T-cell (primary cell): ENCODE measurements at places on chromosomes 5 and 9.
A peak's percentile ranks its signal among the peaks of the same experiment; 100 is the strongest.

DNA sequence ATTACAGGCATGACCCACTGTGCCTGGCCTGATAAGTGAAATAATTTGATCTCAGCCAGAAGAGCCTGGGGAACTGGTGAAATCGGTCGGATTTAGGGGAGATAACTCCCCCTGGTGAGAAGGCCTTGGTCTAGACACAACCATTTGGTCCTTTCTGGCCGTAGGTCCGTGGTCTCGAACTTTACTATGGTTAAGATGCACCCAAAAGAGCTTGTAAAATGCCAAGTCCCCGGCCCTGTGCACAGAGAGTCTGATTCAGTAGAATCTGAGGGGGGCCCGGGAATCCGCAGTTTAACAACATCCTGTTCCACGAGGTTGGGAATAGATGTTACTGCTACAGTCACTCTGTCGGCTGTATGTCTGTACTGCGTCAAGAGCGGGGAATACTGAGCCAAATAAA is 140.7 kb downstream of the C9orf50 start:
- DNase-seq = no peak

DNA sequence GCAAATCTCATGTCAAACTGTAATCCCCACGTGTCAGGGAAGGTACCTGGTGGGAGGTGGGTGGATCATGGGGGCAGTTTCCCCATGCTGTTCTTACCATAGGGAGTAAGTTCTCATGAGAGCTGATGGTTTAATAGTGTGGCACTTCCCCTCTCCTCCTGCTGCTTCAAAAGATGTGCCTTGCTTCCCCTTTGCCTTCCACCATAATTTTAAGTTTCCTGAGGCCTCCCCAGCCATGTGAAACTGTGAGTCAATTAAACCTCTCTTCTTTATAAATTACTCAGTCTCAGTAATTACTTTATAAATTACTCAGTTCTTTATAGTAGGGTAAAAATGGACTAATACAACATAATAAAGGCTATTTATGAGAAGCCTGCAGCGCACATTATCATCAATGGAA is 7.1 kb upstream of the CNTRL start:
- no peak for DNase-seq

- DNase-seq = no peak
Observed at GRCh38 chr5:121175986-121176385, 675.7 kb upstream of the FTMT start.

DNA sequence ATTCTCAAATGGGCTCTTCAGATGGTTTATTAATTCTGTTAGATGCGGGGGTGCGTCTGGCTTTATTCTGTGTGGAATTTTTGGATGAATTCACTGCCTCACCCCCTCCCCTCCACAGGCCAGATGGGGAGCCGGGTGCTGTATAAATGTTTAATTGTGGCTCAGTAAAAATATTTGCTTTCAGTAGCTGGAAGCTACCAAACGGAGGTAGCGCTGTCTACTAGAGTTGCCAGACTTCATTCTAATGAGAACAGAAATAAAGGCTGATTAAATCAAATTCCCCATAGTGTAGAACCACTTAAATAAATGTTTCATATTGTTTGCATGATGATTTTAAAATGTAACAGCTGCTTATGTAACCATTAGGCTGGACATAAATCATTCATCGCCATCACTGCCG is 34.5 kb upstream of the KCNMB1 start:
- no peak for DNase-seq

GRCh38 chr5:144983101-144983500 is 812.4 kb downstream of the KCTD16 start:
- DNase-seq = no peak

GRCh38 chr9:89786655-89787054 is 181.8 kb downstream of the GADD45G start:
- DNase-seq = peak; percentile 8

GRCh38 chr5:78429332-78429980 is 69.0 kb downstream of the SCAMP1 start:
- DNase-seq = no peak

GRCh38 chr5:180792965-180793287 is 9.7 kb downstream of the MGAT1 start:
- no peak for DNase-seq

DNA sequence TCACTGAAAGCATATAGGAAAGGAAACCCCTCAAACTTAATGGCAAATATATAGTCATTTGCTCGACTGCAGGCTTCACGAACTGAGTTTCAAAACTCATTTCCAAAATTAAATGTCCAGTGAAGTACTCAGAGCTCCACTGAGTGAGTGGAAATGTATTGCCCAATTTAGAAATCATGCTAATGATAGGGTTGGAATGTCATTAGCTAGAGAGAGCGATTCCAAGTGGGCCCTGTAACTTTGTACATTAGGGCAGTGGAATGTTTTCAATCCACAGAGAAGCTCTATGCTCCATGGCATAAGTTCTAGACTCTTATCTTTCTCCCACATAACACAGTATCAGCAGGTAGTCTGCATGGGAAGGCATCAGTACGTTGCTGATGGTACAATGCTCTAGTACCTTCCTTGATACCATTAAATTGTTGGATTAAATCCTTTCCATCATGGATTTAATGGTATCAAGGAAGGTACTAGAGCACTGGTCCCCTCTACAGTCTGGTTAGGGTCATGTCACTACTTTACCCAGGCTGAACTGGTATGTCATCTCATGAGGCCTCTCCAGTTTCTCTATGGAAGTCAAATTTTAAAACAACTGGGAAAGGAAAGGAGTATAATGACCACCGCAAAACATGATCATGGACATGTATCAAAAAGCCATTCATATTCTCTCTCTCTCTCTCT is 183.2 kb upstream of the RASEF start:
- DNase-seq = no peak

DNA sequence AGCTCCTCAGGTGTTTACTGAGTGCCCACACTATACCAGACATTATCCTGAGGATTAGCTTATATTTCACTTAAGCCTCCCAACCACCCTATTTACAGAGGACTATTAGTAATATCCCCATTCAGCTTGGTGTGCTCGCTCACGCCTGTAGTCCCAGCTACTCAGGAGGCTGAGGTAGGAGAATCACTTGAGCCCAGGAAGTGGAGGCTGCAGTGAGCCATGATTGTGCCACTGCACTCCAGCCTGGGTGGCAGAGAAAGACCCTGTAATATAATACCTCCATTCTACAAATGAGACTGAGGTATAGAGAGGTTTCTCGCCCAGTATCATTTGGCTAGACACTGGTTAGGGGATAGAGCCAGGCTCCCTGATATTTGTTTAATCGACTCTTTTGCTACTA is 18.0 kb upstream of the MATR3 start:
- no peak for DNase-seq

DNA sequence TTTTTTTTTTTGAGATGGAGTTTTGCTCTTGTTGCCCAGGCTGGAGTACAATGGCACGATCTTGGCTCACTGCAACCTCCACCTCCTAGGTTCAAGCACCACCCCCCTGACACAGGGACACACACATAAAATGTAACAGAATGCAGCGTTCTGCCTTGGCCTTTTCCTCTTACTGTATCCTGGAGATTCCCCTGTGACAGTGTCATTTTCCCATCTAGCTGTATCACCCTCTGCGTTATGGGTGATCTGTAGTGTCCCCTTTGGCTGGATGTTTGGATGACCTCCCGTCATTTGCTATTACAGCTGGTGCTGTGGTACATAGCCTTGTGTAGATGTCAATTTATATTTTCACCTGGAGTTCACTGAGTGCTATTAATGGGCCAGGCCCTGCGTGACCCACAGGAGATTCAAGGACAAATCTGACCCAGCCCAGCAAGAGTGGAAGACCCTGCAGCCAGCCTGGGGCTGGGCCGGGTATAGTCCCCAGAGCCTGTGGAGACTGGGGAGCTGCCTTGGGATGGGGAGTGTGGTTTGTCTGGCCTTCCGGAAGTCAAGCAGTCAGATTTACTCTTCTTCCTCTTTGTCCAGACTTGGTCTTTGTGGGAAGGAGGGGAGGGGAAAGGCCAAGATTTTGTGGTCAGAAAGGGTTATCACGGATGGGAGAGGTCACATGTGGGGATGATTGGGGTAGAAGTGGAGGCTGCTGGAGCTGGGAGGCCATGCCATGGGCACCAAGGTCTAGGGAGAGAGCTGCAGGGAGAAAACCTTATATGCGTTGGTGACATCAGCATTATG is 43.6 kb downstream of the ERGIC1 start:
- DNase-seq = no peak

DNA sequence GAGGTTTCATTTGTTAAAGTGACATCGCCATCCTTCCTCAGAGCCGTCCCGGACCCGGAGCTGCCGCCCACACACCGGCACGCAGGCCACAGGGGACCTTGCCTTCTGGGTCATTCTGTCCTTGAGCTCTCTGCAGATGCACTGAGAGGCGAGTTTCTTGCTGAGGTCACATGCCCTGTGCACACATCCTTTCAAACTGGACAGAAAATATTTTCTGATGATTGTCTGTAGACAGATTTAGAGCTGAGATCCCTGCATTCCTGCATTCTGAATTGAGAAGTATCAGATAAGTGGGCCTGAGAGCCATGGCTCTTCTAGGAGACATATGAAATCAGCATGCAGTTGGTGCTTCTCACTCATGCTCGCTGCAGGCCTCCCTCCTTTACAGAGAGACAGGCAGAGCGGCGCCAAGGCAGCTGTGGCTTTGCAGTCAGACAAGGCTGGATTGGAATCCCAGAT is 25.4 kb downstream of the BOD1 start:
- no peak for DNase-seq

DNA sequence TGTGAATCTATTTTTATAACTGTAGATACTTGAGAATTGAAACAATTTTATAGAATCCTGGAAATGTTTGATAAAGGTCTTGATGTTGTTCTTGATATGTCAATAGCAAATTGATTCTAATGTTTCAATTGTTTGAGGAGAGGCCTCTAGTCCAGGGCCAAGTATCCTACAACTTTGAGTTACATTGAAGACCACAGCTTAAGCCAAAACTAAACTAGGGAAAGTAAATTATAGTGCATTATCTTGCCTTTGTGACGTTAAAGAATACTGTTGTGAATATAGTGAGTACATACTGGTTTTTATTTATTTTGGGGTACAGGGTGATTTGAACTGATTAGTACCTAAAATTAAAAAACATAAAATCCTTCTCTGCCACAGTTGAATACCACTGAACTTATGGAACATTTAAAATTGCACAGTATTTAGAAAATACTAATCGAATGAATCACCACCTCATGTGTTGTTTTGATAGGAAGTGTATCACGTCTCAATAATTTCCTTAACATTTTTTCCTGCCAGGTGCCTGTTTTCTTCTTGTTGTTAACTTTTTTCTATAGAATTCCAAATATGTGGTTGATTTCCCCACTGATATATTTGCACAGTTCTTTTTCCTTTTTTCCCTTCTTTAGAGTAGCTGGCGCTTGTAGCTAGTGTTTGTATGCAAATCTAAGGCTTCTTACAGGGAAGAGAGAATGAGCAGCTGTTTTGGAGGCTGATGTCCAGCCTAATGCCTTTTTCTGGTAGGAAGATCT is 12.5 kb downstream of the ARHGEF28 start:
- DNase-seq = no peak

DNA sequence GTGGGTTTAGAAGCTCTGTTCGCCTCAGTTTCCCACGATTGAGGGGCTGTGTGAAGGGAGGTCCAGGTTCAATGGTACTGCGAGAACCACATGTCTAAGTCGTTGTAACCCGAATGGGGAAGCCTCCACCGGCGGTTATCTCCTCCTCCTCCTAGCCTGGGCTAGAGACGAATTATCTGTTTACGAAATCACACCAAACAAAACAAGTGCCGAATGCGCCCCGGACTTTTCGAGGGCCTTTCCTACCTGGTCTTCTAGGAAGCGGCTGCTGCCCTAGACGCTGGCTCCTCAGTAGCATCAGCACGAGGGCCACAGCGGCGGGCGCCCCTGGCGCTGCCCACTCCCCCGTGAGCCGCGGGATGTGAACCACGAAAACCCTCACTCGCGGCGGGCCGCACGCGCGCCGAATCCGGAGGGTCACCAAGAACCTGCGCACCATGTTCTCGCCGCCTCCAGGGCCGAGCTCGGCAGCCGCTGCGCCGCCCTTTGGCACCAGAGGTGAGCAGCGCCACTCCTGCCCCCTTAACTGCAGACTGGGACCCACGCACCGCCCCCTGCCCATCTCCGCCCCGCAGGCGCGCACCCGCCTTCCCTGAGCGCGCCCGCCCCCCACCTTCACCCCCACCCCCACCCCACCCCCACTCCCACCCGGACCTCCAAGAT is at the start of gene CDKN2A:
CDKN2A (minus strand) TSS at position 500 of the 663 bp plus-strand sequence.
- DNase-seq = peak; percentile 22

DNA sequence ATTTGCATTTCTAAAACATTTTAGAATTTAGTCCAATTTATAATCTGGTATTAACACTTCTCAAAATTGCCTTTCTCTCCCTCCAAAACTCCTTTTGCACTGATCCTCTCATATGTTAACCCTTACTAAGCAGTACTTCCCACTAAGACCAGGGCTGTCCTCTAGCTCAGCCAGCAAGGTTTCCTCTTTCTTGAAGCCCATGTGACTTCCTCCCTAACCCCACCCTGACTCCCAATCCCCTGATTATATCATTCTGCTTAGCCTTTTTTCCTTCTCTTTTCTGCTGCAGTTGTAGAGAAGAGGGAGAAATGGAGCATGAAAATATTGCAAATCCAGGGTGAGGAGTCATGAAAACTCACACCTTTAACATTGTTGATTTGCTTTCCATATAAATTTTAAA is 241.7 kb downstream of the MCTP1 start:
- DNase-seq = no peak

DNA sequence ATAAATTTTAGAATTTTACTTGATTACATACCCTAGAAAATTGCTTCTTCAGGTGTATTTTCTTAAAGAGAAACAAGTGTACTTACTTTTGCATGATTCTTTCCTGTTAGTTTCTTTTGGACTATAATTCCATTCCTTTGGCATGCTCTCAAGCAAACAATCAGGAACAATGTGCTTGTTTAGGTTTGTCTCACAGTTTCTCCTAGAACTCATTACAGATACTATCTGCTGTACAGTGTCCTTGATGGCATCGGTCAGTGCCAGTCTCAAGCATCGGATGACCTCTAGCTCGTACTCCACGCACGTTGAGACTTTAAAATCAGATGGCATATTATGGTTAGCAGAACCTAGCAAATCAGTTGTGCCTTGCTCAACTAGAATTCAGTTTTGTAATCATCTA is 214.9 kb downstream of the KIAA0825 start:
- DNase-seq = no peak

DNA sequence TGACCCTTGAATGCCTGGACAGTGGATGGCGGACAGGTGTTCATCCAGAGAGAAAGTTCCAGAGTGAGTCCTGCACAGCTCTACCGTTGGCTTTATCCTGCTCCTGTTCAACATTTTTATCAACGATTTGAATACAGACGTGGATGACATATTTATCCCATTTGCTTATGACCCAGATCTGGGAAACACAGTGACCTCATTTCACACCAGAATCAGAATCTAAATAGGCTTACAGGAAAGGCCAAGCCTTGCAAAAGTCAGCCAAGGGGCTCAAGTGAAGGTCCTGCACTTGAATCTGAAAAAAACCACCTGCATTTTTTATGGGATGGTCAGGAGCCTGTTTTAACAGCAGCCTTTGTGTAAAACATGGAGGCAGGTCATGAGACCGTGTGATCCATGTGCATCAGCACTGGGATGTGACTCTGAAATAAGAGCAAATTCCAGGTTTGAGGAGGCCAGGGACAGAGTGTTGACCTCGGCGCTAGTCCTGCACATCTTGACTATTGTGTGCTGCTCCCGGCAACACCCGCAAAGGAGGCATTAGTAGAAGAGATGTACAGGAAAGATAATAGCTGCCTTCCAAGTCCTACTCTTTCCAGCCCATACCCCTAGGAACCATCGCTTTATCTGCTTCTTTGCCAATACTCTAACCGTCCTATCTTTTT is 18.5 kb downstream of the PDZD2 start:
- no peak for DNase-seq

GRCh38 chr9:84835745-84836144 is 166.2 kb downstream of the NTRK2 start:
- DNase-seq = no peak

- DNase-seq = no peak
Observed at GRCh38 chr5:60833520-60833919, 10.5 kb downstream of the ELOVL7 start.
